ENCODE measurements at places on chromosomes 5 and 9.

- no peak for DNase-seq
Measured at GRCh38 chr9:14303100-14303499, 10.8 kb downstream of the NFIB start.

DNA sequence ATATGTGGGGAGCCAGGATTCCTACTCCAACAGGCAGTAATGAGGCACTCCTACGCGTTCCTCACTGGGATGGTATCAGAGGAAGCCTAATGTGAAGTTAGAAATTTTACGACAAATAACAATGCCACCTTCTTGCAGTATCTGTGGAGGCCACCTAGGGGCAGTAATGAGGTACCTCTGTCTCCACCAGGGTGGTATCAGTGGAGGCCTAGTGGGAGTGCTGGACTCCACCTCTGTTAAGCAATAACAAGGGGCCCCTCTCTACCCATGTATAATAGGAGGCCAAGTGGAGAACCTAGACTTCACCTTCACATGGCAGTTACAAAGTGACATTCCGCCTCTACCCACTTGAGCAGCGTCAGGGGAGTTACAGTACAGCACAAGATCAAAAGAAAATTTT, 147.9 kb downstream of the PLPPR1 start:
- no peak for DNase-seq

- DNase-seq: peak; percentile 63
Measured at GRCh38 chr5:66306105-66306843, 162.2 kb downstream of the SREK1 start.

GRCh38 chr5:82551192-82551591, 273.0 kb upstream of the RPS23 start:
- DNase-seq: no peak

GRCh38 chr5:54895816-54896341, 89.5 kb downstream of the ESM1 start:
- DNase-seq: no peak

- DNase-seq: no peak
Measured at GRCh38 chr9:110316261-110317075, 21.2 kb downstream of the TXNDC8 start.

- DNase-seq: no peak
Measured at GRCh38 chr5:95426227-95426626, 35.1 kb downstream of the FAM81B start.

DNA sequence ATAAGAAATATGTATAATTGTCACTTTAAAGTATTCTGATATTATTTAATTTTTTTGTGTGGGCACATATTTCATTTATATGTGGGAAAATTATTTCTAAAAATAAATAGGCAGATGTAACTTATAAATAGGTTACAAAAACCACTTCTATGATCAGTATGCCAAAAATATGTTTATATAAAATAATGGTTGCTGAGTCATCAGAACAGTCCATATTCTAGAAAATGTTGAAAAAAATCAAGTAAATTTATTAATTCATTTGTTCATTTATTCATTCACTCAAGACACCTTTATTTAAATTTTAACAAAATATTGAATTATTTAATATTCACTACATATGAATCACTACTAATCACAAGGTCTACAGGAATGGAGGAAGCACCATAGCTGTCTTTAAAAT, 1387.3 kb upstream of the C9orf72 start:
- DNase-seq: no peak

DNA sequence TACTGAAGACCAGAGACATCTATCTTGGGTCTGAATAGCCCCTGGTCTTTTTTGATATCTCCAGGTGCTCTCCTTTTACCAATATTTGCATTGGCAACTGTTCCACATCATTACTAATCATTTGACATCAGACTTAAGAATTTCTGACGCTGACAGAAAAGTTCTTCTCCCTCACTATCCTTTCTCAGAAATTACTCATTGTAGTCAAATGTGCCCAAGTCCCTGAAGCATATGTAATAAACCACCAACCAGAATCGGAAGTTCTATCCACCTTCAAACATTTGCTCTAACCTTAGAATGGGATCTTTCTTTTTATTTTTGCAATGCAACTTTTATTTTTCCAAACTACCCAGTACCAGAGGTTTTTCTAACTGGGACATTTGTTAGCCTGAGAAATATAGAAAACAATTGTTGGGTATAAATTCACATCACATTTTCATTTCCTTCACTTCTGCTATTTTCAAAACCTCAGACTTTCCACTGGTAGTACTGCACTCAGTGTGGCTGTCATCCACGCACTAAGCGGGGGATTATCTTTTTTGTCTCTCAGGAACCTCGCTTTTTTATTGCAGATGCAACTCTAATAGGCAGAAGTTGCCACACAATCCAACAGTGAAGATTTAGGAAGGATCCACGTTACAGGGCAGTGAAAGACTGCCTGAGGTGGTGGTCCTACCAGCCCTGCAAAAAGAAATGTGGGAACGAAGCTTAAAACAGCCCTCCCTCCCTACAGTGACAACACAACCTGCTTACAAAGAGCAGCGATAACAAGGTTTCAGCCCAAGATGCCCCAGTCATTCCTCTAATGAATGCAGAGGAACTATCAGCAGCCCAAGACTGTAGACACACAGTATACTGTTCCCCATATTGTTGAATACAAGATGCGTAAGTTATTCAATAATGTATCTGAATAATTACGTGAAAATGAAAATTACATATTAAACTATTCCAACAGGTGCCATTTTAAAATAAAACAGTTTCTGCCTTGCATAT, 201.2 kb downstream of the EBF1 start:
- no peak for DNase-seq

DNA sequence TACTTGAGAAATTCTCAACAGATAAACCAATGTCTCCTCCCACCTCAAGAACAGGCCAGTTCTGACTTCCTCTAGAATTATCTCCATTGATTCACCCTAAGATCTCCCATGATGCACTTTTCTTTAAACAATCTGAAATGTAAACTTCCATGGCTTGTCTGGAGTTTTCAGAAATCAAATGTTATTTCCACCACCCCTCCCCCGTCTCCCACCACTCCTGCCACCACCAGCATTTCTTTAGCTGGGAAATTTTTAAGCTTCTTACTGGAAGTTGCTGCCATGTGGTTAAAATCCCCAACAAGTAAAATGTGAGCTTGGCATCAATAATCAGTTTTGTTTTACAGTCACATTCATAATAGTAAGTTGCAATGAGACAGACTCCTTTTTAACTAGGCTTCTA, 32.8 kb upstream of the BASP1 start:
- DNase-seq: no peak

DNA sequence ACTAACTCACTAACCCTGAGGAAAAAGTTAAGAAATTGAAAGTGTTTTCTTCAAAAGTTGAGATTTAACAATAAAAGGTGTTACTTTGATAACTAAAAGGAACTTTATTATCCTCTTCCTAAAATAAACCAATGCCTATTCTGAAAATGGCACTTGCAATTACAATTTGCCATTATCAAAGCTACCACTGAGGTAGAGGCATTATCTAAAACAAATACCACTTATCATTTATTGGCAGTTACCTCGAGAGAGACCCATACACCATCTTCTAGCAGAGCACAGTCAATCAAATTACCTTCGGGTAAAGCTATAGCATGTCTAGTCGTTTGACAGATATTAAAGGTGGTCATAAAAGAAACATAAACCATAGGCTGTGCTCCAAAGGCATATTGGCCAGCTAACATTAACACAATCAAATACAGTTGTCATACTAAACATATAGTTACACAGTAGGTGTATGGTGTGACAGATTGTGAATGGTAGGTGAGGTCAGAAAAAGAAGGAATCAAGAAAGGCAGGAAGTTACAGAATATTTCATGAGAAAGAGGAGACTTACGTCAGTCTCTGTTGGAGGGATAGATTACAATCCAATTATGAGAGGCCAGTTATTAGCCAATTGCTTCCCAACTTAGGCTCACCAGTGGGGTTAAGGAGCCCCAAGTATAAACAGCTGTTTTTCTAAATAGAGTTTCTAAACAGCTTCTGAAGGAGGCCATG, 56.3 kb downstream of the VCAN start:
- DNase-seq: no peak
